SW480 (cell line): ENCODE measurements at places on chromosomes 2 and 18.
A peak's percentile ranks its signal among the peaks of the same experiment; 100 is the strongest.

GRCh38 chr2:73925033-73925704, 1.5 kb upstream of the DGUOK start:
- peak; percentile 50 for DNase-seq

DNA sequence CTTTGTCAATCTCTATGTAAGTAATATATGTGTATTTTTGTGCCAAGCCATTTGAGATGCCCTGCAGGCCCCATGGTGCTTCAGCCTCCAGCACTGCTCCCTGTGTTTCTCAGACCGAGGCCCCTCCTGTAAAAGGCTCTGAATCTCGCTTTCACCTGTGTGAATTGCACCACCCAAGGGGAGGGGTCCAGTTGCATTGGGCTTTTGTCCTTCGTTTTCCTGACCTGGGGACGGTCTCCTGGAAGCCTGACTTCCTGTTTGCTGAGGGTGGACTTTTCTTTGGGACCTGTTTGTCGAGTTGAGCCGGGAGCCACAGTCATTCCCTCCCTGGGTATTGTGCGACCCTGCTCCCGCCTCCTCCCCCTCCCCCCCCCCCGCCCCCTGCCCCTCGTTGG, 48.9 kb downstream of the AGAP1 start:
- no peak for DNase-seq

DNA sequence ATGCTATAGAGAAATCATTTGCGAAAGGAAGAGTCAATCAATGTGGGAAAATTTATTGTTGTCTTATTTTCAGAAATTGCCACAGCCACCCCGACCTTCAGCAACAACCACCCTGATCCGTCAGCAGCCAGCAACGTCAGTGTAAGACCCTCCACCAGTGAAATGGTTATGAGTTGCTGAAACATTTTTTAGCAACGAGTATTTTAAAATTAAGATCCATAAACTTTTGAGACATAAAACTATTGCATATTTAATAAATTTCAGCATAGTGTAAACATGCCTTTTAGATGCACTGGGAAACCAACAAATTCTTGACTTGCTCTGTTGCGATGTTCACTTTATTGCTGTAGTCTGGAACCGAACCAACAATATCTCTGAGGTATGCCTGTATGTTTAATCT, 887.9 kb downstream of the DCDC2C start:
- DNase-seq, result no peak

DNA sequence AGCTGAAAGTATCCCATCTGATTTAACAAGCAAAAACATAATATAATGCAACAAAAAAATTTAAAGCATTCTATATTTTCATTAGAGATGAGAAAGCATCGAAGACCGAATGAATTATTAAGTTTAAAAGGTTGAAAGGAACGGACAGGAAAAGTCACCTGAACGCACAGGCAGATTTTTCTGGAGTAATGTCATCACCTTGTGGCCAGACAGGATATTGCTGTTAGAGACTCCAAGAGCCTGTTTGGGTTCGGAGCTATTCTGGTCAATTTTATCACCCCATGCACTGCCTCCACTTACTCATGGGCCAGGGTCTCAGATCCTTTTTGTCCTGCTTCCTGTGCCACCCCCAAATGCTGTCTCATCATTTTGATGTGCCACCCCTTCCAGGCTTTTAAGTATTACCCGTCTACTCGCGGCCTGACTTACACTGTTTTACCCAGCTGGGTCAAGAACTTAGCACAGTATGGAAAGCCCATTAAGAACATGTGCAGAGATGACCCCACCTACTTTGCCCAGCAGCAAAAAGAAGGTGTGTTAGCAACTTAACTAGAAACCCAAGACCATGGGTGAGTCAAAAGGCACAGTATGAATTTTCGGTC, 27.3 kb downstream of the GKN2 start:
- peak; percentile 62 for DNase-seq
